ENCODE measurements at places on chromosomes 3 and 15. TPM values are rescaled to one million over a fixed set of nuclear protein-coding genes. Genes with fewer than 3 reads are reported as not detected.

The ROPN1B gene
- not detected for total RNA-seq

The MDFIC2 gene
- total RNA-seq, result not detected

The CHRFAM7A gene
- total RNA-seq, result 3.8 TPM

The KBTBD13 gene
- total RNA-seq, result not detected

The SUMF1 gene
- total RNA-seq, result 57.6 TPM

The DPH6 gene
- 10.0 TPM for total RNA-seq

DNA sequence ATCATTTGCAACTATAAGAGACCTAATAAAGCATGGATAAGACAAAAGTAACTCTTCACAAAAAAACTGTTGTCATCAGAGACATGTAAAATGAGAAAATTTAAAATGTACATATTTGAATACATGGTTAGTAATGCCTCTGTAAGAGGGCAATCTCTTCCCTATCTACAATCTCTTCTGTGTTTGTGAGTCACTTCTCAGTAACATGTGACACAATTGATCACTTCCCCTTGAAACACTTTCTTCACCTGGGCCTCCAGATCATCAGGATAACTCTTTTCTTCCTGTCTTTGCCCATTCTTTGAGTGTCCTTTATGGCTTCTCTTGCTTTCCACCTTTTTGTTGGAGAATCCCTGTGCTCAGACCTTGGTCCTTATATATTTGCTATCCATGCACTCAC, 50.4 kb downstream of the TFDP2 start:
- no peak for DNase-seq

DNA sequence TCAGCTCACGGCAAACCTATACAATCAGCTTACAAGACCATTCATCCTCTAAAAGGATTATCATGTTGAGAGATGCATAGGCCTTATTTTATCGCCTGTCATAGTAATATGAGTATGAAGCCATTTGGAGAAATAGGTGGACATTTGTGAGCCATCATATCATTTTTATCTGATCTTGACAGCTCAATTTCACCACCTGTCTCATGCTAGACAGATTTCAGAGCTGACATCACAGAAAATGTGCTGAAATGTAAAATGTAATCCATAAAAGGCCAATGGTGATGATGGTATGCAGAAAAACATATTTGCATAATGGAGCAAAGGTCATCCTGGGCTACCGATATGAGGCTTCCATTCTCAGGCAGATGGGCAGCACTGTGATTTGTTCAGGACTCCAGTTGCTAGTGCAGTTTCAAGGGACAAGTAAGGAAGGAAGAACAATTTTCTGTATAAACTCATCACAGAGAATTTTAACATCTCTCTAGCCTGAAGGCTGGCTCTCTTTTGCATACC, 221.5 kb downstream of the ULK4 start:
- no peak for DNase-seq

DNA sequence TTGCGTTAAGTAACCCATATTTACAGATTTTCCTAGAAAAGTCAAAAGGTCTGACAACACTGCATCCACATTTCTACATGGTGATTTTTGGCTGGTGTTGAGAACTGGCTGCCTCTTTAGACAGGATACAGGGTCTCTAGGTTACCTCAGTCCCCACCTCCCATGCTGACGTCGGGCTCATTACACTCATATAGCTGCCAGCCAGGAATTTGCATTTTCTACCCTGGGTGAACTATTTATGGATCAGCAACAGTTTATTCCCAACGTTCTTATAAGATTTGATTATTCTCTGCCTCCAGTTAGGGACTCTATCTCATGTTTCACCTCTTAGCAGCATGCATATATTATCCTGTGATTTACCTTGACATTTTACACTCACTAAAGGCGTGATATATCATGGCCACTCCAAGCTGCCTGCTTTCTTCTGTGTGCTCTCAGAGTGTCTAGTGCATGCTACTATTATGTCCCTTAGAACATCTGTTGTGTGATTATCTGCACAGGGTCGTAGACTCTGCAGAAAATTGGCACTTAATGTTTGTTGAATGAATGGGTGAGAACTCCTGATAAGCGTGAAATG, 49.0 kb downstream of the CLDN11 start:
- no peak for DNase-seq

Data from pulmonary artery endothelial cell (primary cell).